ENCODE measurements at places on chromosomes 4 and X. TPM values are rescaled to one million over a fixed set of nuclear protein-coding genes. Genes with fewer than 3 reads are reported as not detected.

DNA sequence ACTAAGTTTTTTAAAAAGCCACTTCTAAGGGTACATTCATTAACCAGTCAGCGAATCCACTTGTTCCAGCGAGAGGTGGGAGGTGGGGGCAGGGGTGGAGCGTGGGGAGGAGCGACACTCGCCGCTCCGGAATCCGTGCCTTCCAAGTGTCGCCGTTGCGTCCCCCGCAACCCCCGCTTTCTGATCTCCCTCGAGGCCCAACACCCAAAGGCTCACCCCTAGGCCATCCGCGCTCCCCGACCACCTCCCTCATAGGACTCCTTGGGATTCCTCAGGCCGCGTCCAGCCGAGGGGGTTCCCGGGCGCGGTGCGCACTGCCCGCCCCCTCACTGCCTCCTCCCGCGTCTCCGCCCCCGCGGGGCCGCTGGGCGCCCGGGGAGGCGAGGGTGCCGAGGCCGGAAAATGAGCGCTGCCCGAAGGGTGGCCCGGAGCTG lies 108.1 kb upstream of the STOX2 start:
- H3K27ac ChIP-seq = no peak overlapping the region
- peaks cover 75% of the 10 kb centered on the region for H3K27me3 ChIP-seq
- no peak for DNase-seq
- H3K4me1 ChIP-seq = peaks cover 14% of the 10 kb centered on the region
- peaks cover 8% of the 10 kb centered on the region for H3K36me3 ChIP-seq

GRCh38 chrX:1521459-1521956 lies 15.5 kb downstream of the P2RY8 start:
- DNase-seq = no peak
- H3K4me1 ChIP-seq = no peaks in the 10 kb centered on the region
- H3K4me3 ChIP-seq = no peak overlapping the region
- no peaks in the 10 kb centered on the region for H3K36me3 ChIP-seq
- no peak overlapping the region for H3K27ac ChIP-seq
- H3K27me3 ChIP-seq = peaks cover 31% of the 10 kb centered on the region

DNA sequence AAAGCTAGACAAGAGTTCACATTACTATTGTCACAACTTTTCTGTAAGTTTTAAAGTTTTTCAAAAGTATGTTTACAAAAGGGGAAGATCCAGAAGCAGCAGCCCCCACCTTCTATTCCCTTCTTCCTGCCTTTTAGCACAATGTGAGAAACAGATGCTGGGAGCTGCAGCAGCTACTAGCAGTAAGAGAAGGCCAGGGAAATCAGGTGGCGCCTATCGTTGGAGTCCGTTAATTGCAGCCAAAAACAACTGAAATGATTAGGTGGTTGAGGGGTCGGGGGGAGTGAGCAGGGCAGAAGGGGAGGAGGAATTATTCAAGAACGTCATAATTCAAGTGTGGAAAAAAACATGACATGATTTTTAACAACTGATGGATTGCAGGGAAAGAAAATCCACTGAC lies 27.4 kb downstream of the FRYL start:
- H3K4me3 ChIP-seq = no peak overlapping the region
- no peak overlapping the region for H3K27ac ChIP-seq
- no peaks in the 10 kb centered on the region for H3K27me3 ChIP-seq
- H3K4me1 ChIP-seq = peaks cover 34% of the 10 kb centered on the region

DNA sequence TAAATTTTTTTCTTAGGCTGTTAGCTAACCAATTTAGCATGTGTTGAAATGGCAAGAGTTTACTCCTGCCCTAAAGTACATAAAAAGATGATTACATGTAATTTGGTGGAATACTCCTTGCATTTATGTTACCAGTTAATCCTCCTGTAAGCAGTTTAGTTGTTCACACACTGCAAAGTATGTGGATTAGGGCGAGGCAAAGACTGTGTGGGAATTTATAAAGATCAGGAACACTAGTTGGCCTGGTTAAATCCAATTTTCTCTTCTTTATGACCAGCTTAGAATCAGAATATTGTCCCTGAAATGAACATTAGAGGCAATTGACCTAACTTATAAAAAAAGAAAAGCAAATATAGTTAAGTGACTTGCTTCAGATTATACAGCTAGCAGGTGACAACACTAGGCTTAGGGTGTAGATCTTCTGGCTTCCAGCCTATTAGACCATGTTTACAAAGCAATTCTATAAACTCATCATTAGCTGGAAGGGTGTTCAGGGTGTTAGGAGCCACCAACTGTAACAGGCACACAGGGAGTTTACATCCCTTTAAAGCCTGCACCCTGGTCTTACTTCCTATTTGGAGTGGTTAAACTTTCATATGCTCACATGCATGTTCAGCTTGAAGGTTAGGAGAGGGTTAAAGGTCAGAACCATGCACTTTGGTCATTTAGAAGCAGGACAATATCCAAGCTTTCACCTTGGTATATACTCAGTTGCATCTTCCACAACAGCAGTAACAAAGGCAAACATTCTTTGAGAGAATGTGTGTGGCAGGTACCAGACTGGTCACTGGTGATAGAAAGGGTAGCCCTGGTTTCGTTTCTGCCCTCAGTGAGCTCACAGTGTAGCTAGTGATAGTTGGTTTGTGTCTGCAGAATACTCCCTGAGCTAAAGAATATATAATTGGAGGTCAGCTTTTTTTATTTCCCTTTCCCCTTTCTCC lies 72.6 kb downstream of the GC start:
- H3K27ac ChIP-seq = no peak overlapping the region
- peaks cover 4% of the 10 kb centered on the region for H3K27me3 ChIP-seq
- no peaks in the 10 kb centered on the region for H3K36me3 ChIP-seq

GRCh38 chr4:8762356-8762755 lies 109.3 kb downstream of the HMX1 start:
- H3K36me3 ChIP-seq = no peaks in the 10 kb centered on the region
- H3K4me3 ChIP-seq = no peak overlapping the region
- no peak overlapping the region for H3K27ac ChIP-seq
- H3K27me3 ChIP-seq = peaks cover 27% of the 10 kb centered on the region

DNA sequence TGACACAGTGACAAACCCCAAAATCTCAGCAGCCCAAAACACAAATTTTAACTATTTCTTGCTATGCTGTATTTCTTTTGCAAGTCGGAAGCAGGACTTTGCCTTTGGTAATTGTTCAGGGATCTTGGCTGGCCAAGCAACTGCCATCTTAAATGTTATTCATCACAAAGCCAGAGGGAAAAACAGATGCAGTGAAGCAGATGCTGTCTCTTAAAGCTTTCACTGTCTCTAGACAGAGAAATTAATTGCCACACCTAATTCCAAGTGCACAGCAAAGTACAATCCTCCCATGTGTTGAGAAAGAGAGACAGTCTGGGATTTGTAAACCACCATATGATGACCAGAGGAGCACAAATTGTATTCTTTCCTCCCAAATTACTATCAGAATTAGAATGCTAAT lies 30.0 kb upstream of the GALNT7 start:
- no peaks in the 10 kb centered on the region for H3K36me3 ChIP-seq
- peaks cover 19% of the 10 kb centered on the region for H3K4me1 ChIP-seq
- H3K4me3 ChIP-seq = no peak overlapping the region
- no peak for DNase-seq

DNA sequence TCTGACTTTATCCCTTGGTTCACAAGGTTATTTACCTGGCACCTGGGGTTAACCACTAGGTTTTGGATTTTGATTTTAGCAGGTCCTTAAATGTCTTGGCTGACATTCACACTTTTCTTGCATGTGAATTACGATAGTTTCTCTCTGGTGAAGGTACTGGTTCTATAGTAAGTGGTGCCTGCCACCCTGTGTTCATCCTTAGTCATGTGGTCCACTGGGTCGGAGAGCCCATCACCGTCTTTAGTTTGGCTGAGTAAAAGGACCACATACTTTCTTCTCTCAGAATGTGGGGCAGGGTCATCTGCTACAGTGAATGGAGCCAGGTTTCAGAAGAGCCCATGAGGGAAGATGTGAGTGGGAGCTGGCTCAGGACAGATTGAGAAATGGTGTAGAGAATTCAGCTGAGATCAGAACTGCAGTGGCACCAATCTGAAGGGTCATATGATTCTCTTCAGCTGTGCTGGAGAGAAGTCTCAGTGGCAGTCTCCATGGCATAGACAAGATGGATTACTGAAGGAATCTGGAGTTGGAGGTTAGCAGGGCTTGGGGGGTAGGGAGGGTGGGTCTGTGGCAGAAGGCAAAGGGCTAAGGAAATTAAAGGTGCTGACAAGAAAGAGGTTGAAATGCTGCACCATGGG lies 310.4 kb downstream of the GPAT3 start:
- no peaks in the 10 kb centered on the region for H3K27me3 ChIP-seq
- H3K4me3 ChIP-seq = no peak overlapping the region
- H3K4me1 ChIP-seq = peaks cover 6% of the 10 kb centered on the region

DNA sequence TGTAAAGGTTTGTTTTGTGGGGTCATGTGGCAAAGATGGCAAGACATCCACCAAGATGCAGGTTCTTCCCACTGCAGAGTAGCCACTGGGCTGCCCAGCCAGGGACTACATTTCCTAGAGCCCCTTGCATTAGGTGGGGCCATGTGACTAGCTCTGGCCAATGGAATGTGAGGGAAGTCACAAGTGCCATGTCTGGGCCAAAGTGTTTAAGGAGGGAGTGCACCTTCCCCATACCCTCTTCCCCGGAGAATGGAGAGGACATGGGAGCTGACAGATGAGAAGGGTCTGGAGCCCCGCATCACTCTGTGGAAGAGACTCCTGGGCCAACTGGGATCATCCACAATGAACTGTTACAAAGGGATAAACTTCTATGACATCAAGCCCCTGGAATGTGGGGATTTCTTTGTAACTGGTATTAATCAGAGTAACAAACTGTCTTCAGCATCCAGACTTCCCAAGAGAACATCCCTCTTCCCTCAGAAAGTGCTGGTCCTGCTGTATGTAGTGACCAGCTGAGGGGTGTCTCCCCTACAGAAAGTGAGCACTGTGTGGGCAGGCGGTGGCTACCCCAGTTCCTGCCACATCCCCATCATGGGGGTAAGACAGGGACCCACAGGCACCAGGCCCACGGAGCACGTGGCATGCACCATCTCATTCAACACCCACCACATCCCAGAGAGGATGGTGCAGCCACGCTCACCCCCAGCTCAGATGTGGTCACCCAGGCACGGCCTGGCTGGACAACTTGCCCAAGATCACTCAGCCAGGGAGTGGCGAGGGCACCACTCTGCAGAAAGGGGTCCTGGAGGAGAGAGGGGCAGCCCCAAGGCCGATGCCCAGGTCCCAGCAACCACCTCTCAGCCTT lies 10.9 kb downstream of the PPP2R2C start:
- H3K4me1 ChIP-seq = peaks cover 6% of the 10 kb centered on the region
- DNase-seq = no peak
- H3K4me3 ChIP-seq = no peak overlapping the region
- no peaks in the 10 kb centered on the region for H3K36me3 ChIP-seq
- H3K27me3 ChIP-seq = peaks cover 63% of the 10 kb centered on the region

GRCh38 chr4:47167081-47168035 lies 136.0 kb downstream of the GABRB1 start:
- no peak for DNase-seq
- H3K27me3 ChIP-seq = no peaks in the 10 kb centered on the region
- no peak overlapping the region for H3K4me3 ChIP-seq

GRCh38 chrX:77561372-77561771 lies 114.2 kb downstream of the FGF16 start:
- H3K27me3 ChIP-seq = no peaks in the 10 kb centered on the region
- H3K4me1 ChIP-seq = no peaks in the 10 kb centered on the region
- H3K27ac ChIP-seq = no peak overlapping the region

GRCh38 chrX:23959781-23960180 lies 52.0 kb downstream of the CXorf58 start:
- no peaks in the 10 kb centered on the region for H3K4me1 ChIP-seq
- H3K27me3 ChIP-seq = no peaks in the 10 kb centered on the region
- no peak for DNase-seq
- no peak overlapping the region for H3K4me3 ChIP-seq
- no peaks in the 10 kb centered on the region for H3K36me3 ChIP-seq

The TRPC3 gene
- 0.82 TPM for total RNA-seq

The TCEAL5 gene
- not detected for total RNA-seq

The CTAG1A gene
- total RNA-seq = not detected

The CDX4 gene
- total RNA-seq = not detected

The RTL3 gene
- total RNA-seq = not detected

The SSX4 gene
- total RNA-seq = not detected

The ZCCHC18 gene
- total RNA-seq = 9.3 TPM

The NWD2 gene
- 0.05 TPM for total RNA-seq

The FMR1NB gene
- not detected for total RNA-seq

The SAT1 gene
- 106 TPM for total RNA-seq

The SLC39A8 gene
- 11.1 TPM for total RNA-seq

The GAGE13 gene
- not detected for total RNA-seq

The CT45A3 gene
- total RNA-seq = not detected

All from neural crest cell (in vitro differentiated cells).